Activated CD8-positive, alpha-beta T cell treated with anti-CD3 and anti-CD28 coated beads for 36 hours (primary cell): ENCODE measurements at places on chromosomes 2 and 18. TPM values are rescaled to one million over a fixed set of nuclear protein-coding genes. Genes with fewer than 3 reads are reported as not detected.

The SIX3 gene
- not detected for total RNA-seq

The SPP2 gene
- total RNA-seq = not detected

The STPG4 gene
- not detected for total RNA-seq

The KATNAL2 gene
- 1.3 TPM for total RNA-seq

The SCN2A gene
- total RNA-seq = not detected

The C2orf66 gene
- total RNA-seq = not detected

The BOLL gene
- total RNA-seq = not detected

The INPP5D gene
- total RNA-seq = 38.6 TPM

The TRIM54 gene
- 0.16 TPM for total RNA-seq

The POTEI gene
- total RNA-seq = not detected

The FBXO48 gene
- 1.3 TPM for total RNA-seq

The ANKRD44 gene
- total RNA-seq = 131 TPM

The CXCR1 gene
- not detected for total RNA-seq

The CBLN2 gene
- not detected for total RNA-seq

The NEB gene
- total RNA-seq = 0.18 TPM

The LAPTM4A gene
- total RNA-seq = 16.1 TPM

The ME2 gene
- 138 TPM for total RNA-seq

The ADAM23 gene
- 0.07 TPM for total RNA-seq

The GCFC2 gene
- total RNA-seq = 36.1 TPM

The OSBPL1A gene
- 2.7 TPM for total RNA-seq

The CFC1 gene
- not detected for total RNA-seq

The CCDC74A gene
- total RNA-seq = 10.2 TPM

The RNU2-63P gene
- total RNA-seq = 6.0 TPM

The SAG gene
- not detected for total RNA-seq

The RESP18 gene
- not detected for total RNA-seq

The NYAP2 gene
- not detected for total RNA-seq

The ANKRD30B gene
- total RNA-seq = not detected

The CHRND gene
- total RNA-seq = not detected

The CCL20 gene
- 5.3 TPM for total RNA-seq

The CDK15 gene
- total RNA-seq = not detected
